ENCODE measurements at places on chromosomes 3 and 15. TPM values are rescaled to one million over a fixed set of nuclear protein-coding genes. Genes with fewer than 3 reads are reported as not detected.

DUOXA2 gene
- total RNA-seq = 10.4 TPM

RHOV gene
- total RNA-seq = 118 TPM

FEZF2 gene
- total RNA-seq = not detected

LYZL4 gene
- not detected for total RNA-seq

DUOX2 gene
- 29.3 TPM for total RNA-seq

GOLGA8J gene
- total RNA-seq = 0.20 TPM

RPL14 gene
- 1,667 TPM for total RNA-seq

PTH1R gene
- total RNA-seq = 0.28 TPM

NFKBIZ gene
- 56.3 TPM for total RNA-seq

STAC gene
- total RNA-seq = 0.08 TPM

MAGI1 gene
- total RNA-seq = 13.7 TPM

DNA sequence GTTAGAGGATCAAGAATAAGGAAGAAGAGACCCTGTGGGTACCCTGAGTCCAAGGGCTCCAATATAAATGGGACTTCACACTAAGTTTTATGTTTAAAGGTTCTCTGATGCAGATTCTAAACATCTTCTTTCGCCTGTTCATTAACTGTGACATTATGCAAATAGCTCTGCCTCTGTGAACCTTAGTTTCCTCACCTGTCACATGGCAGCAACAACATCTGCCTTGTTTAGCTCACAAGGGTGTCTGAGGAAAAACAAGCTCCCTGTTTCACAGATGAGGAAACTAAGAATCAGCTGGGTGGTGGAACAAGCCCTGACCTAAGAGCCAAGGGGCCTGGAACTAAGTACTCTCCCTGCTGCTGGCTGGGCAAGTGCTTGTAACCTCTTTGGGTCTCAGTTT lies 40.8 kb downstream of the GOLGA6L1 start:
- no peak for ATAC-seq

DNA sequence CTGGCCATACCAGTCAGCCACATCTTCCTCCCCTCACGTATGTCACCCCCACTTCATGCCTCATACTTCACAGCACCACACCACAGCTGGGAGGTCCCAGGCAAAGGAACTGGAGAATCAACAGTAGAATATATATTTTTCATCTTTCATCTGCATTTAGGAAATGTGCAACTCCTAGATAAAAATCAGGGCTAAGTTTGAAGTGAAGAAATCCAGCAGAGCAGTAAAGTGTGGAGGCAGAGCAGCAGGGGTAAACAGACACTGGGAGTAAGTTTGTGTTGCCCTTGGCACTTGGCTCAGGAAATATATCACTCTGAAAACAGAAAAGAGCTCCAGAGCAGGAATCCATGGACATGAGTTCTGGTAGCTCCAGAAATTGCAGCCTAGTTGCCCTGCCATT lies 2.8 kb upstream of the HERC1 start:
- no peak for ATAC-seq

DNA sequence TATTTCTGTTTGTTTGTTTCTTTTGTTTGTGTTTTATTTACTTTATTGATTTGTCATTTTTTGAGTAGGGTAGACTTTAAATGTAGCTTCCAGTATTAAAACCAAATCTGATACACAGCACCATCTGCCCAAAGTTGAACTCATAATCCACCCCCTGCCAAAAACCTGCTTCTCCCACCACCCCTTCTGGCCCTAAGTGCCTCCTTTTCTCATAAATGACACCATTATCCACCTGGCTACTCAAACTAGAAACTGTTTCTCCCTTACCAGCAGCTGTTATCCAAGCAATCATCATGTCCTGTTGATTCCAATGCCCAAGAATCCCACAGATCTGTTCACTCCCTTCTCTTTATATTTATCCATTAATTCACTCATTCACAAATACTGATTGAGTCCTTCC lies 21.8 kb upstream of the PTX3 start:
- ATAC-seq = no peak

DNA sequence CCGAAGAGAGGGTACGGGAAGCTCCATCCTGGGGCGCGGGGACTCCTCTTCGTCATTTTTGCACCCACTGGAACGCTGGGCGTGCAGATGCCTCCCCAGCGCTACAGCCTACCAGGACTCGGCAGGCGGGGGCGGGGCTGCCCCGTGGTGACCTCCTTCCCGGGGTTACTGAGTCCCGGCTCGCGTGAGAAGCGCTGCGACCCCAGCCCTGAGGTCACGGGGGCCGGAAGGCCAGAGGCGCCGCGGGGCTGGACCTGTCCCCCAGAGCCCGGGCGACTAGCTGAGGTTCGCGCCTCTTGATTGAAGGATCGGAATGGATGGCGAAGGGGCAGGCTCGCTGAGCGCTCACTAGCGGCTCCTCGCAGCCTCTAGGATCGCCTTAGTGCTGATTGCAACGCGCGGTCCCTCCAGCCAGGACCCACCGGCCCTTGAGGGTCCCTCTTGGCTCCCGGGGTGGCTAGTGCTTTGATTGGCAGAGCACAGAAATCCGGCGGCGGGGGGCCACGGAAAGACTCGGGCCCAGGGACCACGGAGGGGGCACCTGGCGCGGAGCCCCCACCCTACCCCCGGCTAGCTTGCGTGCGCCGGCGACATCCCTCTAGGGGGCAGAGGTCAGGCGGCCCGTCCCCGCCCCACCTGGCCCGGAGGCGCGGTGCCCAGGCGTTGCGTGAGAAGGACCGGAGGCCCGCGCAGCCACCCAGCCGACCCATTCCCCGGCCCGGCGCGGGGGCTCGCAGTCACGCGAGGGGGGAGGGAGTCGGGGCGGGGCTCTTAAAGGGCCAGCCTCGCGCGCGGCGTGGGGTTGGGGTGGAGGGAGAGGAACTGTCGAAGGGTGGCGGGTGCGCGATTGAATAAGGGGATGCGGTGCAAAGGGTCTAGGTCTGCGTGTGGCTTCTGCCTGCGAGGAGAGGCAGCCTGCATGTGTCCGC lies 781 bp upstream of the CYP1A1 start:
- peak; percentile 43 for ATAC-seq

DNA sequence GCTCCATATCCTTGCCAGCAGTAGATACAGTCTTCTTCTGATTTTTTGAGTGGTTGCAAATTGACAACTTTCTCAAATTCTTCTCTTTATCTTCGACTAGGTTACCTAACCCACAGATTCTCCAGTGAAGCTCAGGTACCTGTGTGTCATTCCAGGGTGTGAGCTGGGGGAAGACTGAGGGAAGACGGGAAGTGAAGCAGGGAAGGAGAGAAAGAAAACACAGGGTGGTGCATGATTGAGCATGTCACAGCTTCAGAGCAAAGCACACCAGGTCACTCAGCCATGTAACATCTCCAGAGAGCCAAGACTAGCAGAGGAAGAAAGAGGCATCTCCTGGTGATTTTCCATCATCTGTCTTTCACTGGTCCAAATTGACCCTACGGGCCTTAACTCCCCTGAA lies 67.2 kb downstream of the LSM3 start:
- no peak for ATAC-seq

DNA sequence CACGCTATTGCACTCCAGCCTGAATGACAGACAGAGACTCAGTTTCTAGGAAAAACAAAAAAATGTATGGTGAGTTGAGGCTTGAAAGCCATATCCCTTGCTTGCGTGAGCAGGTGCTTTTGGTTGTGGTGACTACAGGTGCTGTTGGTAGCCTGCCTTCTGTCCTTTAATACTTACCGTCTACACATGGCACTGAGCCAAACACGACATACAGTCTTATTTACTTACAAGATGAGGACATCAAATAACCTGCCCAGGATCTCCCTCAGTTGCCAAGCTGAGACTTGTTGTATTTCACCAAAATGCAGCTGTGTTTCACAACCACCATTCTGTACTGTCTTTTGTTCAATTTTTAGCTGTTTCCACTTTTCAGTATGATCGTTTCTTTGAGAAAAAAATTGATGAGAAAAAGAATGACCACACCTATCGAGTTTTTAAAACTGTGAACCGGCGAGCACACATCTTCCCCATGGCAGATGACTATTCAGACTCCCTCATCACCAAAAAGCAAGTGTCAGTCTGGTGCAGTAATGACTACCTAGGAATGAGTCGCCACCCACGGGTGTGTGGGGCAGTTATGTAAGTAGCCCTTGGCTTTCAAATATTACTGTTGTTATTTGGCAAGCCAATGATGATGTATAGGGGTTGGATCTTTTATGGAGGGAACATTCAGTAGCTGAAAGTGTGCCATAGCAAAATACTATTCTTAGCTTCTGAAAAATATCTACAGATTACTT lies 6.5 kb downstream of the ALAS1 start:
- ATAC-seq = peak; percentile 78

DNA sequence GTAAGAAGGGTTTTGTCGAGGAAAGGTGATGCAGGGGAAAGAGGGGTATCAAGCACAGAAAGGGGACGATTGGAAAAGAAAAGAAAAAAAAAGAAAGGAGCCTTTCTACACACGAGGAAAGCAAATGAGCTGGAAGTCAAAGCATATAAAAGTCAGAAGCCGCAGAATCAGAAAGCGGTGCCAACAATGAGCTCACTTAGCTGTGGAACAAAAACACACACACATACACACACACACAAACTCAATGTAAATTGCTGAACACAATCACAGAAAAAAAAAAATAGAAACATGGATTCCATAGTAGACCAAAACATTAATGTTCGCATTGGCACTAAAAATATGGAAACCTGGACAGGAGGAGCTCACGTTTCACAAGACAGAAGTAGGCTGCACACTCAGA lies 63.4 kb upstream of the FEZF2 start:
- ATAC-seq = no peak

GRCh38 chr3:170361711-170362110 lies 4.2 kb downstream of the SKIL start:
- no peak for ATAC-seq

GRCh38 chr3:9946112-9947024 lies 5.8 kb downstream of the PRRT3 start:
- ATAC-seq = peak; percentile 87

DNA sequence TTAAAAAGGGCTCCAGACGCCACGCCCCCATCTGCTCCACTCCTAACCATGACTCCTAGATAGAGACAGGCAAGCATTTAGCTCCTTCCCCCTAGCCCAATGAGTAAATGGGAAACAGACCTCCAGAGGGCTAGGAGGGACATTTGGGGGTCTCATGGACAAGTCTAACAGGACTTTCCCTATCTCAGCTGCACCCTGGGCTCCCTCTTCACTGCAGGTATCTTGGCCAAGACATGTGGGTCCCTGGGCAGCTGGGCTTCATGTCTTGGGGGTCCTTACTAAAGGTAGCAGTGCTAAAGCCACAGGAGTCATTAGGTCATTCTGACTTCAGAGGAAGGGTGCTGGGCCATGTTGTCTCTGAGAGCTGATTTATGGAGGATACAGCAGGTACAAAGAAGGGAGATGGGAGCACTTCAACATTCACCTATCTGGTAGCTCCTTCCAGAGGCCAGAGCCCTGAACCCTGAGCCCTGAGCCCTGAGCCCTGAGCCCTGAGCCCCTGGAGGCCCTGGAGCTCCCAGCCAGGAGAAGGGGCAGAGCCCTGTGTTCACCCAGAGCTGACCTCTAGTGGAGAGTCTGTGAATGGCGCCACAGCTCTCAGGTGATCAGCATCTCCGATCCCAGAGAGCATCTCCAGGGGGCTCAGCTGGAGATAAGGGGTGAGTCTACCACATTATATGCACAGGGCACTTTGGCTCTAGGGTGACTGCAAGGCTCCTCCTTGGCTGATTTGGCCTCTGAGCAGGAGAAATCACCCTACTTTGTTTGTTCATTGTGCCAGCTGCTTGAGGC lies 40.1 kb upstream of the EPHB1 start:
- peak; percentile 74 for ATAC-seq

DNA sequence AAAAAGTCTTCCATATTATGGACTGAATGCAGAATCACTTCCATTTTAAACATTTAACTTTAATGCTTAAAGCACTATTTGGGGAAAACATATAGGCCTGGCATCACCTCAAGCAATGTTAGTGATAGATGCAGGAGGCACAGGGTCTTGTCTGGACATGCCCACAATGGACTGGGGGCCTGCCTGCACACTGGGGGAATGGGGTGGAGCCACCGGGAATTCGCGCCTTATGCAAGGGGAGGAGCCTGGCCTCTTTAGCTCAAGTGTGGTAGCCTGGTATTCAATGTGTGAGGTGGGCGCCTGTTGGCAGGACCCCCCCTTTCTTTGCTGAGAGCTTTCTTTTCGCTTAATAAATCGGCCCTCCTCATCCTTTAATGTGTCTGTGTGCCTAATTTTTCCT lies 29.9 kb downstream of the ACKR4 start:
- no peak for ATAC-seq

DNA sequence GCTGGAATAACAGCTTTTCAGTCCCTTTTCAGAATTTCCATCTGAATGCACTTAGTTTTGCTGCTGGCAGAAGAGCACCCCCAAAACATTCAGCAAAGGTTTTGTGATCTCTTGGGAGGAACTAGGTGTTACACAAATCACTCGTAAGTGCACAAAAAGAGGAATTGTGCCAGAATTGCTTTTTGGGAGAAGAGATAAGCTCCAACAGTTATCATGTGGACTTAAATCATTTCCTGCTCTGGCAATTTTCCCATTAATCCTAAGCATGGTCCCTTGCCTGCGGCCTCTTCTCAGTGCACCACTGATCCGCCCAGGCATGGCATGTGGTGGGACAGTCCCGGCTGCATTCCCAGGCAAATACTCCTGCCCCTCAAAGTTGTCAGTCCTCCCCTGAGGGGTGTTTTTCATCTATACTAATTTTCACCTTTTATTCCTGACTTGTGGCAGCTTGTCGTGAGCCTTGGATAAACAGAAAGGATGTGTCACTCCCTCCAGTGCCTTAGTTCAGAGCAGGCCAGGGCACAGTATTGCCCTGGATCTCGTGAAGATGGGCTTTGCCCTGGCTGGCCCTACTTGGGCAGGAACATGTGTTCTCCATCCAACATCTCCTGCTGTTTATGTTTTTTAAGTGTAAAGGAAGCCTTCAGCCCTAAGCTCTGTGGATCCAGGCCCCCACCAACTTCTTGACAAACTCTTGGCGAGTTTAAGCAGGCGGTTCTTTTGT lies 44.6 kb upstream of the VILL start:
- ATAC-seq = peak; percentile 98

DNA sequence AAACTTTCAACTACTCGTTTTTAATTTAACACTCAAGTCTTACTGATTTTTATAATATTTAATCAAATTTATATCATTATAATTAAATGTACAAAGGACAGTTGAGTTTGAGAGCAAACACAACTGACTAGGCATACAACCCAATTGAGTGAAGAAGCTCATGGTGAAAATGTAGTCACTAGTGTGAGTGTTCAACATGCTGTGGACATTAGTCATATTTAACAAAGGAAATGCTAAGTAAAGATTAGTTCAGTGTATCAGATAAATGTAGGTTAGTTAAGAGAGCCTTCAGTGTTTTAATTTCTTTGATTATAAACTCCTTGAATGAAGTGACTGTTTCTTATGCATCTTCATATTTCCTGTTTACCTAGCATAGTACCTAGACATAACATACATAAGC lies 444.2 kb upstream of the GOLIM4 start:
- no peak for ATAC-seq

DNA sequence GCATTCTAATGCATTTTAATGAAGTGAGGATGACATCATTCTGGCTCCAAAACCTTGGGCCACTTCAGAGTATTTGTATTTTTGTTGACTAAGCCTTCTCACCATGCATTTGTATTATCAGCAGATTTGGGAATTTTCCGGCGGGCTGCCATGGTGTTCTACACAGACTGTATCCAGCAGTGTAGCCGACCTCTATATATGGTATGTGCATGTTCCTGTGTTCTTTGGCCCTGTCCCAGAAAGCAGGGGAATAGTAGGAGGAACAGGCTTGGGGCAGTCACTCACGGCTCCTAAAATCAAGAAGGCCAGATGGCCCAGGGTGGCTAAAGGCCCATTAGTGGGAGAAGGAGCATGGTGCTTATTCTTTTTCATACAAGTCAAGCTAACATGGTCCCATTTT lies 80.5 kb downstream of the USF3 start:
- ATAC-seq = no peak

GRCh38 chr3:81295906-81296577 lies 465.4 kb downstream of the GBE1 start:
- no peak for ATAC-seq
